ENCODE measurements at places on chromosomes 16 and 17. TPM values are rescaled to one million over a fixed set of nuclear protein-coding genes. Genes with fewer than 3 reads are reported as not detected.

- H3K27ac ChIP-seq: no peak overlapping the region
- H3K36me3 ChIP-seq: no peaks in the 10 kb centered on the region
- no peak for DNase-seq
- no peaks in the 10 kb centered on the region for H3K27me3 ChIP-seq
- H3K4me1 ChIP-seq: no peaks in the 10 kb centered on the region
These were observed 83.1 kb downstream of the NETO2 start for GRCh38 chr16:47060596-47060995.

DNA sequence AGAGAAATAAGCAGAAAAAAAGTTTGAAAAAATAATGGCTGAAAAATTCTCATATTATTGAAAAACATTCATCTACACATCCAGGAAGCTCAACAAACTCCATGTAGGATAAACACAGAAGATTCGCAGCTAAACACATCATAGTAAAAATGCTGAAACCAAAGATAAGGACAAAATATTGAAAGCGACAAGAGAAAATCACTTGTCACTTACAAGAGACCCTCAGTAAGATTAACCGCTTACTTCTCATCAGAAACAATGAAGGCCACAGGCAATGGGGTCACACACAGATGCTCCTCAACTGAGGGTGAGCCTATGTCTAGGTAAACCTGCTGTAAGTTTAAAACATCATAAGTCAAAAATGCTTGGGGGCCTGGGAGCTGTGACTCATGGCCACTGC lies 38.1 kb upstream of the METRNL start:
- no peak overlapping the region for H3K4me3 ChIP-seq
- H3K36me3 ChIP-seq: no peaks in the 10 kb centered on the region
- no peaks in the 10 kb centered on the region for H3K4me1 ChIP-seq
- no peak for DNase-seq
- H3K27ac ChIP-seq: no peak overlapping the region

The TP53TG3F gene
- total RNA-seq: not detected

The ASPA gene
- total RNA-seq: 0.66 TPM

DNA sequence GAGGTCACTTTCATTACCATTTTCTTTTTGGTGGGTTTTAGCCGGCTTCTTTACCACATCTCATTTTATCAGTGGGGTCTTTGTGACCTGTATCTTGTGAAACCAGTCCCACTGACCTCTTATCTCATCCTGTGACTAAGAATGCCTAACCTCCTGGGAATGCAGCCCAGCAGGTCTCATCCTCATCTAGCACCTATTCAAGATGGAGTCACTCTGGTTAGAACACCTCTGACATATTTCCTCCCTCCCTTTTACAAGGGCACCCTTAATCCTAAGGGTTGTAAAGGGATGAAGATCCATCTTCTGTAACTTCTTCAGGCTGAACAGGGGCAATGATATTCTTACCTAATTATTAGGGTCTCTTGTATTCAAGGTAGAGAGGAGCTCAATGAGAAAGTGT lies 107.9 kb upstream of the HAS3 start:
- H3K27ac ChIP-seq: no peak overlapping the region
- no peaks in the 10 kb centered on the region for H3K27me3 ChIP-seq
- no peaks in the 10 kb centered on the region for H3K36me3 ChIP-seq

DNA sequence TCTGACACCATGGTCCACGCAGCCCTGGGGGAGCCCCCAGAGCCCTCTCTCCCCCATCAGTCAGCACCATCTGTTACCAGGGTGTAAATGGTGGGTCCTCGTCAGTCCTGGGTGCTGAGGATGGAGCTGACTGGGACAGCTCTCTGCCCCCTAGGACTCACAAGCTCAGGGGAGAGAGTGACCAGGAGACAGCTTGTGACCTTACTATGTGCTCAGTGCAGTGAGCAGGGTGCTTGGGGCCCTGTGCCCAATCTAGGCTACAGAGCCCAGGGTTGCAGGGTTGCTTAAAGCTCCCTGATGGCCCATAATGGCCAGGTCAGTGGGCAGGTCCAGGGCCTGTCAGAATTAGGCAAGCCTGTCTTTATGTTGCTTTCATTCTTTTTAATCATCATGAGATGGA lies 11.3 kb downstream of the MMP2 start:
- no peak overlapping the region for H3K4me3 ChIP-seq
- H3K4me1 ChIP-seq: no peaks in the 10 kb centered on the region
- H3K27ac ChIP-seq: no peak overlapping the region
- H3K27me3 ChIP-seq: no peaks in the 10 kb centered on the region
- no peaks in the 10 kb centered on the region for H3K36me3 ChIP-seq

The KCNH4 gene
- not detected for total RNA-seq

DNA sequence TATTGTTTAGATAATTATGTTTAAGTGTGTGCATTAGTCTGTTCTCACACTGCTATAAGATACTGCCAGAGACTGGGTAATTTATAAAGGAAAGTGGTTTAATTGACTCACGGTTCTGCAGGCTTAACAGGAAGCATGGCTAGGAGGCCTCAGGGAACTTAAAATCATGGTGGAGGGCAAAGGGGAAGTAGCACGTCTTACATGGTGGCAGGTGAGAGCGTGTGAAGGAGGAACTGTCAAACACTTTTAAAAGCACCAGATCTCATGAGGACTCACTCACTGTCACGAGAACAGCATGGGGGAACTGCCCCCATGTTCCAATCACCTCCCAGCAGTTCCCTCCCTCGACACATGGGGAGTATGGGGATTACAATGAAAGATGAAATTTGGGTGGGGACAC lies 203.5 kb upstream of the GOT2 start:
- no peaks in the 10 kb centered on the region for H3K27me3 ChIP-seq
- no peak overlapping the region for H3K4me3 ChIP-seq
- H3K27ac ChIP-seq: no peak overlapping the region

The PDK2 gene
- 27.0 TPM for total RNA-seq

The ALOX12B gene
- total RNA-seq: not detected

DNA sequence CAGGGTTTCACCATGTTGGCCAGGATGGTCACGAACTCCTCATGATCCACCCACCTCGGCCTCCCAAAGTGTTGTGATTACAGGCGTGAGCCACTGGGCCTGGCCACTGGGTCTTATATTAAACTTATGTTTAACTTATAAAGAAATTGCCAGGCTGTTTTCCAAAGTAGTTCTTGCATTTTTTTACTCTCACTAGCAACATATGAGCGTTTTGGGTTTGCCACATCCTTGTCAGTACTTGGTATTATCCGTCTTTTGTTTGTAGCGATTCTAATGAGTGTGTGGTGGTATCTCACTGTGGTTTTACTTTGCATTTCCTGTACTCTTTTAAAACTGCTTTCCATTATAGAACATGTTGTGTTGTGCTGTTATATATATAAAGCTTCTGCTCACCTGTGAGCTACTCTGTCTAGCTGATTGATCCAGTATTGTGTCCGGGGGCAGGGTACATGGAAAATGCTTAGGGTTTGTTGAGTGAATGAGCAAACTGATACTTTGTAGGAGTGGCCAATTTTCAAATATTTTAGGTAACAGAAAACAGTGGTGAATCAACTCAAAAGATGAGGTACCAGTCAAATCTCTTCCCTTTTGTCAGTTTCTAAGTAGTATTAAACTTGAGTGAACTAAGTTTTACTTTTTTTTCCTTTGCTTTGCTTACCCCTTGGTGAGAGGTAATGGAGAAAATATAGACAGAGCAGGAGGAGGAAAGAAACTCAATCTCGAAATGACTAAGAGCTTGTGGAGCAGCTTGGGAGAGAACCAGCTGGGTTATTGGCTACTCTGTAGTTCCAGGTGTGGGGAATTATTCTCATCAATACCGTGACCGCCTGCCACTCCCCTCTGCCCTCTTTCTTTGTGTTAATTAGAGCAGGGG lies 75.8 kb downstream of the PITPNC1 start:
- H3K4me3 ChIP-seq: no peak overlapping the region
- DNase-seq: peak; percentile 27
- peak overlapping the region; percentile 6 for H3K27ac ChIP-seq
- H3K36me3 ChIP-seq: no peaks in the 10 kb centered on the region
- H3K4me1 ChIP-seq: peaks cover 8% of the 10 kb centered on the region

GRCh38 chr17:68794636-68795434 lies 160.4 kb downstream of the ABCA8 start:
- no peaks in the 10 kb centered on the region for H3K36me3 ChIP-seq
- no peak for DNase-seq
- no peak overlapping the region for H3K4me3 ChIP-seq
- peak overlapping the region; percentile 63 for H3K27ac ChIP-seq

- no peaks in the 10 kb centered on the region for H3K27me3 ChIP-seq
- H3K4me1 ChIP-seq: no peaks in the 10 kb centered on the region
- H3K27ac ChIP-seq: no peak overlapping the region
- no peaks in the 10 kb centered on the region for H3K36me3 ChIP-seq
- no peak for DNase-seq
These were observed 74.7 kb upstream of the CDH5 start for GRCh38 chr16:66291833-66292232.

GRCh38 chr17:78381601-78382232 lies 3.3 kb downstream of the PGS1 start:
- no peak overlapping the region for H3K4me3 ChIP-seq
- no peaks in the 10 kb centered on the region for H3K36me3 ChIP-seq
- peaks cover 41% of the 10 kb centered on the region for H3K4me1 ChIP-seq
- H3K27me3 ChIP-seq: no peaks in the 10 kb centered on the region
- no peak for DNase-seq

- no peaks in the 10 kb centered on the region for H3K36me3 ChIP-seq
- peak overlapping the region; percentile 81 for H3K4me3 ChIP-seq
- no peaks in the 10 kb centered on the region for H3K27me3 ChIP-seq
- H3K4me1 ChIP-seq: peaks cover 43% of the 10 kb centered on the region
- peak; percentile 21 for DNase-seq
- H3K27ac ChIP-seq: peak overlapping the region; percentile 94
These were observed 477 bp downstream of the CFAP20 start for GRCh38 chr16:58128711-58129096.

- H3K27me3 ChIP-seq: no peaks in the 10 kb centered on the region
- H3K36me3 ChIP-seq: peaks cover 6% of the 10 kb centered on the region
- H3K4me3 ChIP-seq: no peak overlapping the region
- peaks cover 18% of the 10 kb centered on the region for H3K4me1 ChIP-seq
- no peak for DNase-seq
These were observed 2.6 kb downstream of the B3GNT9 start for GRCh38 chr16:67148221-67148620.

The E4F1 gene
- 22.3 TPM for total RNA-seq

DNA sequence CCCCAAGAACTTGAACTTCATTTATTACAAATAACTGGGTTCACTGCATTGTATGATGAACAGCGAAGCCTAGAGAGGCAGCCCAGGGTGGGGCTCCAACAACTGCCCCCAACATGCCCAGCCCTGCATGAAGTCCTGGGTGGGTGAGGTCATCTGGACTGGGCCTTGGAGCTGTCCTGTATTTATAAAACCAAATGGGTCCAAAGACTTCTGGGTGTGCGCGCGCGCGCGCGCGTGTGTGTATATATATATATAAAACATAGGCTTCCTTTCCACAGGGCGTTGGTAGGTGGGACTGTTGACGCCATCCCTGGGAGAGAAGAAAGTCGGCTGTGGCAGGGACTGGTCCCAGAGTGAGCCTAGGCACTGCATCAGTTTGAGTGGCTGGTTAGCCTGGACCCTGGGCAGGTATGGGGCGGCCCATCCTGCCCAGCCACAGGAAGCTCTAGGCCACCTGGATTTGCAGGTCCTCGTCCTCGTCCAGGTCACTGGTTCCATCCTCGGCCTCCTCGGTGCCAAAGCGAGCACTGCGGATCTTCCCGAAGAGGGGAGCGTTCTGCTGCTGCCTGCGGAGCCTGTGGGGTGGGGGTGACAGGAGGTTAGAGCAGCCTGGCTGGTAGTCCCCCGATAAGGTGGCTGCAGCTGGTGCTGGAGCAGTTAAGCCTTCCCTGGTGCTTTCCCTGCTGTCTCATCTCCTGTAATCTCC lies 23.9 kb downstream of the CCDC102A start:
- no peak overlapping the region for H3K27ac ChIP-seq
- H3K4me1 ChIP-seq: no peaks in the 10 kb centered on the region
- H3K27me3 ChIP-seq: no peaks in the 10 kb centered on the region
- no peaks in the 10 kb centered on the region for H3K36me3 ChIP-seq
- no peak overlapping the region for H3K4me3 ChIP-seq

The CDRT4 gene
- total RNA-seq: 48.1 TPM

DNA sequence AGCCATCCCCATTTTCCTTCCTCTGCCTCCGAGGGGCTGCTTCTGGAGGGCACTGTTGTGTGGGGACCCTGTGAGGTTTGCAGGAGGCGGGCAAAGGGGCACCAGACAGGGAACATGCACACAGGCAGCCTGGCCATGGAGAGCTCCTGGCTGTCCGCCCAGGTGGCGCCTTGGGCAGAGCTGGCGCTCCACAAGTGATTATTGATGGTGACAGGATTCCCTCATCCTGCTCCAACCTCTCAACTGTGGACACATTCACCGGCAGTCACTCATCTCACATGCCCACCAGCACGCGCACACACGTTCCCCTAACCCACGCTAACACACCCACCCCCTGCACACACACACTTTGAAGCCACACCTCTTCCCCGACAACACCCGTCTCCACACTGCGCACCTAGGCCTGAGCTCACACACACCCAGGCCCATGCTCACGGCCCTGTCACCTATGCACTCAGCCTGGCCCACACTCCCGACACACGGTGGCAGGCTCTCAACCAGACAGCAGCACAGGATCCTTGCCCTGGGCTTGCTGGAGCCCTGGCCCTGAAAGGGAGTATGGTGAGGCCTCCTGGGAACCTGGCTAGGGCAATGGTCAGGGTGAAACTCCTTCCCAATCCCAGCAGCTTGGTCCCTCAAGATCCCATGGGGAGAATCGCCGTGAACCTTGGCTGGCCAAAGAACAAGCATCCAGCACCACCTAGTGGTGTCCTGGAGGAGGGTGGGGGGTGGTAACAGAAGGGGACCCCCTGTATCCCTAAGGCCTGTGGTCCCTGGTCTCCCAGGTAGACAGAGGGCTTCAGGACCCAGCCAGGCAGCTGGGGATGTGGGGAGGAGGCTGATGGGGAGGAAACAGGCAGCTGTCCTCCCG lies 3.6 kb downstream of the PNMT start:
- peaks cover 52% of the 10 kb centered on the region for H3K4me1 ChIP-seq
- no peak overlapping the region for H3K27ac ChIP-seq
- peak; percentile 57 for DNase-seq
- H3K4me3 ChIP-seq: no peak overlapping the region

The AANAT gene
- total RNA-seq: not detected

GRCh38 chr16:50260206-50261159 lies 5.9 kb upstream of the ADCY7 start:
- no peaks in the 10 kb centered on the region for H3K4me1 ChIP-seq
- no peaks in the 10 kb centered on the region for H3K36me3 ChIP-seq
- no peaks in the 10 kb centered on the region for H3K27me3 ChIP-seq
- DNase-seq: no peak
